ENCODE measurements at places on chromosomes 13 and 19.

DNA sequence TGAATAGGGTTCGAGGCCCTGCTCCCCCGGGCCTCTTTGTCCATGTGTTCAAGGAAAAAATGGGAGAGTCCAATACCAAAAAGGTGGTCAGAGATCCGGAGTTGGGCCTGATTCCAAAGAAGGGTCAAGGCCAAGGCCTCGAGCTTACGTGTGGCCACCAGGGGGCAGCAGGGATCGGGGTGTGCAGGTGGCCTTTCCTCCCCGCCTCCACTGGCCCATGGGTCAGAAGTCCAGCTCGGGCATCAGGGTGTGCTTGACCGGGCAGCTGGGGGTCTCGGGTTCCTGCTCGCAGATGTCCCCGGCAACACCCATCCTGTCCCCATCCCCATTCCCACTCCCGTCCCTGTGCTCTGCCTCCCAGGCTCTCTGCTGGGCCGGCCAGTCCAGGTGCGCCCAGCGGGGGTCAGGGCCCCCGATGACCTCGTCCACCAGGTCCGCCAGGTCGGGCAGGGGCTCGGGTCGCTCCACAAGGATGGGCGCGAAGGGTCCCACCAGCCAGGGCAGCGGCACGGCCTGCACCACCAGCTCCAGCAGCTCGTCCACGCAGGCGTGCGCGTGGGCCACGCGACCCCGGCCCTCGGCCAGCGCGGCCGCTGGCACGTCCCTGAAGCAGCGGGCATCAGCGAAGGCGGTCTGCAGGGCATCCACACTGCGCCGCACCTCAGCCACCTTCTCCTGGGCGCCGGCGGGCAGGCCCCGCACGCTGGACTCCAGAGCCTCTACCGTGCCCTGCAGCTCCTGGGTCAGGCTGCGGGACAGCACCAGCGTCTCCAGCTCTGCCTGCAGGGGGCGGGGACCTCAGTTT lies 5.2 kb upstream of the PLIN4 start:
- no peak for DNase-seq

GRCh38 chr13:99459099-99459850 lies 42.0 kb upstream of the TM9SF2 start:
- no peak for DNase-seq

- no peak for DNase-seq
Measured at GRCh38 chr19:19711934-19712828, 20.7 kb downstream of the ZNF14 start.

DNA sequence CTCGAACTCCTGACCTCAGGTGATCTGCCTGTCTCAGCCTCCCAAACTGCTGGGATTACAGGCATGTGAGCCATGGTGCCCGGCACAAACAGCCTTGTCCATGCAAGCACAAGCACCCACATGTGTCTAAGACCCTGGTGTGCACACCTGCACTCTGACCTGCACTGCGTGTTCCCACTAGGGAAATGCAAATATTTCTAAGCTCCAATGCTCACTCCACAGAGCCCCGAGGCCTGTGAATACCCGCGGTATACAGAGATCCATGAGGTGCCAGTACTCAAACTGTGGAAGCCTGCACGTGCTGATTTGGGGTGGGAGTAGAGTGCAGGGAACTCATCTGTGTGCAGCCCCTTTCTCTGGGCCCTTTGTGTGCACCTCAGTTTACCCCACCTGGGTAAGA lies 14.7 kb downstream of the GADD45B start:
- no peak for DNase-seq

- no peak for DNase-seq
Measured at GRCh38 chr19:16518061-16518460, 21.9 kb downstream of the C19orf44 start.

DNA sequence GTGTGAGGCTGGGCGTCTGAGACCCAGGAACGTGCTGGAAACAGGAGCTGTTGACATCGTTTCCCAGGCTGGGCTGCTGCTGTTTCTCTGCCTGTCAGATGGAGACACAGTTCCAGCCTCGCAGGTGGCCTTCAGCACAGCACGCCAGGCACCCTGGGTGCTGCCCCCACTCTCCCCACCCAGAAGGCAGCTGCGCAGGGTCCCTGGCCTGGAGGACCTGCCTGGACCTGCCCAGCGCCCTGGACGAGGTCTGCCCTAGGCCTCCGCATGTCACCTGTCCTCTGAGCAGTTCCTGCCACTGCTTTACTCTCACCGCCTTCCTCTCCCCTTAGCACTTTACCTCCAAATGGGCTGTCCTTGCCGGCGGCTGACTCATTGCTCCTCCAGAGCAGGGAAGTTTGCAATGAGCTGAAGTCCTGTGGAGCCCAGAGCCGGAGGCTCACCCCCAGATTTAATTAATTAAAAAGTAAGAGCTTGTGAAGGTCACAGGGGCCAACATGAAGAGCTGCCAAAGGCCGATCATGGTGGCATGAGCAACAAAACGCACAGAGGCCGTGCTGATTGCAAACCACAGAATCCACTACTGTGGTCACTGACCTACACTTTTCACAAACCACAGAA lies 32.2 kb downstream of the C13orf46 start:
- no peak for DNase-seq

- no peak for DNase-seq
Measured at GRCh38 chr13:42875475-42876269, 94.3 kb downstream of the FAM216B start.

GRCh38 chr19:46614114-46614722 lies 10.7 kb downstream of the PTGIR start:
- peak; percentile 57 for DNase-seq

DNA sequence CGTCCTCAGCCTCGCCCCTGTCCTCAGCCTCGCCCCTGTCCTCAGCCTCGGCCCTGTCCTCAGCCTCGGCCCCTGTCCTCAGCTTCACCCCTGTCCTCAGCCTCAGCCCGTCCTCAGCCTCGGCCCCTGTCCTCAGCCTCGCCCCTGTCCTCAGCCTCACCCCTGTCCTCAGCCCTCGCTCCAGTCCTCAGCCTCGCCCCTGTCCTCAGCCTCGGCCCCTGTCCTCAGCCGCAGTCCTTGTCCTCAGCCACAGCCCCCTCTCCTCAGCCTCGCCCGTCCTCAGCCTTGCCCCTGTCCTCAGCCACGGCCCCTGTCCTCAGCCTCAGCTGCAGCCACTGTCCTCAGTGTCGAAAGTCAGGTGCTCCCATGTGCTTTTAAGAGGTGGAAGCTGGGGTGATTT lies 10.5 kb downstream of the C13orf46 start:
- no peak for DNase-seq

DNA sequence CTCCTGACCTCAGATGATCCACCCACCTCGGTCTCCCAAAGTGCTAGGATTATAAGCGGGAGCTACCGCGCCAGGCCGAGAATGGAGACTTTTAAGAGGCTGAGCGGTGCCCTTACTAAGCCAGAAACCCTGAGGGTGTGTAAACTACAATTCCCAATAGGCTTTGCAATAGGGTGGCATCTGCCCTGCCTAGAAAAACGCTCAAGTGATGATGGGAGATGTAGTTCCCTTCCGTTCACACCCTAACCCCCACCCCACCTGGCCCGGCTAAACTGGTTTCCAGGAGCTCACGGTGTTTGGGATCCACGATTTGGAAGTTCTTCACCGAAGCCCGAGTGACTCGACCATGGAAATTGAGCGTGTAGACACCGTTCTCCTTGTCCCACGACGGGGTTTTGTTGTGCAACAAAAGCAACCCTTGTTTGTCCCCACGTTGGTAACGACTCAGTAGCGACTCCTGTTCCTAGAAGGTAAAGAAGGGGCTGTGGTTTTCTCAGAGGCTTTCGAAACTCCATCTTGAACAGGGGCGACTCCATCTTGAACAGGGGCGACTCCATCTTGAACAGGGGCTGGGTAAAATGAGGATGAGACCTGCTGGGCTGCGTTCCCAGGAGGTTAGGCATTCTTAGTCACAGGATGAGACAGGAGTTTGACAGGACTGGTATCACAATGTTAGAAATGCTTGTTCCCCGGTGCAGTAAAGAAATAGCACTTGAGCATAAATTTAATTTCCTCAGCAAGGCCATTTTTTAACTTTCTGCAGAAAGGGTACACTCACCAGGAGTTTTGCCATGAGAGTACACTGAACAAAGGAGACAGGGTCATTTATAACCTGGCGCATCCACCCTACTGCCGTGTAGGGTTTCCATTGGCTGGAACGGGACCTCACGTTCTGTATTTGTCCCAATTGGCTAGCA lies 9.8 kb downstream of the PPP1R15A start:
- no peak for DNase-seq

DNA sequence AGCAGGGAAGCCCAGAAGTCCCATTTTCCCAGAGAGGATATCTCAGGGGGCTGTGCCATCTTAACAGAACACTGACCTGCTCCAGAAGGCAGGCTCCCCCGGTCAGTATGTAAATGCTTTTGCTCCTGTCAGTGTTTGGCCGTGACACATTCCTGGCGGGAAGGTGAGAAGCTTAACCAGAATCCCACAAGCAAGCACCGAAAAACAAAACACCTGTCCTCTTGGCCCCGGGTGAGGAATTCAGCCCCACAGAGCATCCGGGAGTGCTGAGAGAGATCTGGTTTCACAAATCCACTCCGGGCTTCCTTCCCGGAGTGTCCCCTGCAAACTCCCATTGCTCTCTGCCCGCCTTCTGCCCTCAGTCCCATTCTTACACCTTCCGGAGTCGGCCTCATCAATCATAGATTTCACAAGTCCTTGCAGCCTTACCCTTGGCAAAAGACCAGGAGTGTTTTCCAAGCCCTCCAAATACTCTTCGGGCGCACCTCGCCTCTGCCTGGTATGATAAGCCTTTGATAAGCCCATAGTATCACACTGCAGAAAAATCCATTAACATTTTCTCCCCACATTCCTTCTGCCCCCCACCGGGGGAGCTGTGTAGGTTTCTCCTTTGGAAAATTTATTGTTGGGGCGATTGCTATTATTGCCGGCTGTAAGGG lies 12.2 kb downstream of the TPM4 start:
- no peak for DNase-seq

- no peak for DNase-seq
Measured at GRCh38 chr19:8421484-8422461, 8.7 kb downstream of the MARCHF2 start.

DNA sequence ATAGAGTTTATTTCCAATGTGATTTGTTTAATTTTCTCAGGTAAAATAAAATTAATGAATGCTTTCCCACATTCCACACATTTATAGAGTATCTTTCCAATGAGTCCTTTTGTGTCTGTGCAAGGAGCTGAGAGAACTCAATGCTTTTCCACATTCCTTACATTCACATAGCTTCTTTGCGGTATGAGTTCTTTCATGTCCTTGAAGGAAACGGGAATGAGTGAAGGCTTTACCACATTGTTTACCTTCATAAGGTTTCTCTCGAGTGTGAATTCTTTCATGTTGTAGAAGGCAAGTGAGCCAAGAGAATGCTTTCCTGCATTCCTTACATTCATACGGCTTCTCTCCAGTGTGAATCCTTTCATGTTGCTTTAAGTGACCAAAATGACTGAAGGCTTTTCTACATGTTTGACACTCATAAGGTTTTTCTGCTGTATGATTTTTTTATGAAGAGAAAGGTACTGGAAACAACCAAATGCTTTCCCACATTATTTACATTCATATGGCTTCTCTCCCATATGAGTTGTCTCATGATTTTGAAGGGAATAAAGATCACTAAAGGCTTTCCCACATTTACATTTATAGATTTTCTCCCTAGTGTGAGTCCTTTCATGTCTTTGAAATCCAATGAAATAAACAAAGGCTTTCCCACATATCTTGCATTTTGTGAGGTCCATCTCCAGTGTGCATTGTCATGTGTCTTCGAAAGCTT lies 14.4 kb upstream of the ZNF442 start:
- DNase-seq: no peak

GRCh38 chr13:73370066-73370465 lies 311.3 kb downstream of the KLF5 start:
- no peak for DNase-seq

DNA sequence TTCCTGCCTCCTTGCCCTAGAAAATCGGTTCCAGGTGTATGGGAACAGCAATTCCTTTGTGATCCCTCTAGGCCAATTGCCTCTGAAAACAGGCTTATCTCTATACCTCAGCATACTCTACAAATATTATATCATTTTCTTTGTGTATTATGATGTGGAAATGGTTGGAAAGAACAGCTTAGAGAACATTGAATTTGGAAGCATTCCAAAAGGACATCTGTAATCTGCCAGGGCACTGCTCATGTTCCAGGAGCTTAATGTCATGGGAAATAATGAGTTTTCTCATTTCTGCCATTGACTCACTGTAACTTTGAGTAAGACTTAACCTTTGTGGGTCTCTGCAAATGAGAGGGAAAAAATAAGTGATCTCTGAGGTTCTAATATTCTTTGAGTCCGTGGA lies 147.3 kb downstream of the UFM1 start:
- no peak for DNase-seq

GRCh38 chr13:73677048-73677601 lies 457.1 kb downstream of the KLF12 start:
- DNase-seq: no peak

- DNase-seq: no peak
Measured at GRCh38 chr13:113933901-113934300, 40.0 kb downstream of the C13orf46 start.

GRCh38 chr13:26323127-26323526 lies 69.2 kb downstream of the CDK8 start:
- no peak for DNase-seq

GRCh38 chr19:18745012-18745735 lies 45.9 kb downstream of the COMP start:
- no peak for DNase-seq

GRCh38 chr13:20219577-20219976 lies 12.5 kb downstream of the GJB6 start:
- no peak for DNase-seq

DNA sequence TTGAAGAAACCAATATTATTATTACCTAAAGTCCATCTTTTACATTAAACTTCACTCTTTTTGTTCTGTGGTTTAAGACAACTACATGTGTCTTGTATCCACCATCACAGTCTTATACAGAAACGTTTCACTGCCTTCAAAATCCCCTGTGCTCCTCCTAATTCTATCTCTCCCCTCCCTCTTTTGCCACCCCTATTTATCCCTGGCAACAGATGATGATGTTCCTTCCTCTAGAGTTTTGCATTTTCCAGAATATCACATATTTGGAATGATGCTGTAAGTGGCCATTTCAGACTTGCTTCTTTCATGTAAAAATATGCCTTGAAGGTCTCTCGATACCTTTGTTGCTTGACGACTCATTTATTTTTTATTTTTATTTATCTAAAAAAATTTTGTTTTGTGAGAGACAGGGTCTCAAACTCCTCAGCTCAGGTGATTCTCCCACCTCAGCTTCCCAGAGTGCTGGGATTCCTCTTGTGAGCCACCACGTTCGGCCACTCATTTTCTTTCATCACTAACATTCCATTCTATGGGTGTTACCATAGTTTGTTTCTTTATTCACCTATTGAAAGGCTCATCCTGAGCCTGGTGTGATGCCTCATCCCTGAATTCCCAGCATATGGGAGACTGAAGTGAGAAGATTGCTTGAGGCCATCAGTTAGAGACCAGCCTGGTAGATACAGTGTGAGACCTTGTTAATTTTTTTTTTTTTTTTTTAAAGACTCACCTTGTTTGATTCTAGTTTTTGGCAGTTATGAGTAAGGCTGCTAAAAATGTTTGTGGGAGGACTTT lies 8.4 kb downstream of the ZNF763 start:
- no peak for DNase-seq

GRCh38 chr13:40236566-40237168 lies 429.8 kb downstream of the FOXO1 start:
- DNase-seq: no peak

GRCh38 chr13:68727165-68727564 lies 1380.5 kb upstream of the ATXN8OS start:
- no peak for DNase-seq

Data from stimulated activated CD8-positive, alpha-beta memory T cell treated with anti-CD3 and anti-CD28 coated beads, Interleukin-4, amount 100 ng/mL, for 4 hours (primary cell).